ENCODE measurements at places on chromosomes 7 and 10.

DNA sequence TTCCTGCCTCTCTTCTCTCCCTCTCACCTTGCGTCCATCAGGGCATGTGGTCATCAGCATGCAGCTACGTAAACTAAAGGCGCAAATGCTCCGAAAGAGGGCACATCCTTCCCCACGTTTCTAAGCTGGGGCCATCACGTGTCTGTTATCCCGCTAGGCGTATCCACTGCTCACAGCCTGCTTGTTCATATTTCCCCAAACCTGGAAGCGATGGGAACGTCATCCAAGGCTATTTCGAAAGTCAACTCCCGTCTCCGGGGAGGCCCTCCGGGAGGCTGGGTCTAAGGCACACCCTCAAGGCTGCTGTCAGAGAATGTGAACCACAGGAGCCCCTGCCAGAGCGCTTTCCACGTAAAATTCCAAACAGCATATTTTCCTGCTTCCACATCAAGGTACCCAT is 199.2 kb downstream of the DIP2C start:
- DNase-seq, result no peak

DNA sequence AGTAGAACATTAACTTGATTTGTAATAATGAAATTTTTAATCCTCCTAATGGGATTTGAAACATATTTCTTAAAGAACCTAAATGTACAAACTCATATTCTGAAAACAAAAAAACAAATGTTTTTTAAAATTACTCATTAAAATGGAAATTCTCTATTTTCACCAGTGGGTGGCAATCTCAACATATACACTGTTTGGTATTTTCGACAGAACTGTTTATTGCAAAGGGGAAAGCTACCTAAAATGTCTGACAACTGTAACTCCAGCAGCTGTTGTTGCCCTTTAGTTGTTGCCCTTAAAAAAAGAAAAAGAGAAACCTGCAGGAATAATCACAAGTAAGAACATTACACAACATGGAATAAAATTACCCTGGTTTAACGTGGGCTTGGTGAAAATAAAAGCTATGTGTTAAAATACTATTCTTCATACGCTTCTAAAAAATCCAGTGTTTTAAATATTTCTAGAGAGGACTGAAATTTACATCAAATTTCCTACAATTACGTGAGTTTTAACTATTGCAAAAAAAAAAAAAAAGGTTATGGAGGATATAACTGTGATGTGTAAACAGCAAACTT is 54.5 kb downstream of the COL1A2 start:
- DNase-seq, result no peak

DNA sequence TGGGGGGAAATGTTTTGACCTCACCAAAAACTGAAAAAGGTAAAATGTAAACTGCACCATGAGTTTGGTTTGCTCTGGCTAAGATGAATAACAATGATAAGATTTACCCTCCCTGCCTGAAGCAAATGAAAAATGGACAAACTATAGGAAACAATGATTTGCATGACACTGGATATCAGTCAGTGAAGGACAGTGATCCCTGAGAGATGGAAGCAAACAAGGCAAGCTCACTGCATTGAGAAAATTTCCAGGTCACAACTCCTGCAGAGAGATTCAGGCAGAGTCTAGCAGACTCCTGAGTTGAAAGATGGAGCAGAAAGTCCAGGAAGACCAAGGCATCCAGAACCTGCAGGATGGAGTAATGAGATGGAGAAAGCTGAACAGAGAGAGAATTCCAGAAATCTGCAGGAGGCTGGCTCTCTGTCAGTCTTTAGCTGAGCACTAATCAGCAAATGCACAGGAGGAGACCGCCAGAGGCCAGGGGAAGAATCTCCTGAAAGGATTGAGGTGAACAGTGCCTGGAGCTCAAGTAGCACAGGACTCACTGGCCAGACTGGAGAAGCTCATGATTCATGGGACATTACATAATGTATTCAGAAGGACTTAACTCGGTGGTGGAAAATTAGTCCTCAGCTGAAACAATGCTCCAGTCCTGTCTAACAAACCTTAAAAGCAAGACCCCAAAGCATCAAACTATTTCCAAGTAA is 51.2 kb upstream of the PALS2 start:
- DNase-seq, result no peak

GRCh38 chr10:14623931-14624330 is 150.8 kb downstream of the FAM107B start:
- no peak for DNase-seq

DNA sequence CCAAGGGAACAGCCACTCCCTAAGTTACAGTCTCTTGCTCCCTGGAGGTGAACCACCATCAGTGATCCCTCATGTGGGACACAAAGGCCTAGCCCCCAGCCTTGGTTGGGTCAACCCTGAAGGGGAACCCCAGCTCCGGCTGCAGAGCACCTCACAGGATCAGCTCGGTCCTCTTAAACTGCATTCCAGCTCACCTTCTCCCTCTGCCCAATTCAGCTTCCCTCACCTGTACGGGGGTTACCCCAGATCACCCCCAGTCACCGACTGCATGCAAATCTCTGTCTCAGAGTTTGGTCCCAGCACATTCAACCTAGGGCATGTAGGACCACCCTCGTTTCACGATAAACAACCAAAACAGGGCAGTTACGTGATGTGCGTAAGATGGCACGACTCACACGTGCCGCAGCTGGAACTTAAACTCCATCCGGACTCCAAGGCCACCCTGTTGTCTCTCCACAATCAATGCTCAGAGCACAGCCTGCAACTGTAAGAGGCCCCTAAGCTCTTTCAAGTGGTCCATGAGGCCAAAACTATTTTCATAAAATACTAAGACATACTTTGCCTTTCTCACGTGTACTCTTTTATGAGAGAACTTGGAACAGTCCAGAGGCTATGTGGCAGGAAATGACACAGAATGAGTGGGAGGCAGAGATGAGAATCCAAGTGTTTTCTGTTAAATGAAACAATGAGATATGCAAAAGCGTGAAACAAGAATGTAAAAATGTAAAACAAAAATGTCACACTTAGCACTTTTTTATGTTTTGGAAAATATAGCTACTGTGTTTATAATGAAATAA is 285.2 kb downstream of the PTPRN2 start:
- no peak for DNase-seq

- DNase-seq, result no peak
Measured at GRCh38 chr10:98396096-98397063, 18.6 kb downstream of the PYROXD2 start.

- DNase-seq, result no peak
Measured at GRCh38 chr10:8272794-8273425, 218.4 kb downstream of the GATA3 start.

DNA sequence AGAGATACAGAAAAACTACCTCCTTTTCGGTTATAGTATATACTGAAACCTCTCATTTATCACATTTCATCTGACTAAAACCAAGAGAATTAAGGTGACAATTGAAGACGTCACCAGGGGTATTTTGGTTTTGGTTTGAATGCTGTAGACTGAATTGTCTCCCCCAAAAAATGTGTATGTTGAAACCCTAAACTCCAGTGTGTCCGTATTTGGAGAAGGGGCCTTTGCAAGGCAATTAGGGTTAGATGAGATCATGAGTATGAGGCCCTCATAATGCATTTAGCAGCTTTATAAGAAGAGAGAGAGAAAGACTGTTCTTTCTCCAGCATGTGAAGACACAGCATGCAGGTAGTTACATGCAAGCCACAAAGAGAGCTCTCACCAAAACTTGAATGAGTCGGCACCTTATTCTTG is 59.5 kb downstream of the CACNA2D1 start:
- no peak for DNase-seq

GRCh38 chr10:72255977-72256729 is 17.6 kb upstream of the DDIT4 start:
- no peak for DNase-seq

DNA sequence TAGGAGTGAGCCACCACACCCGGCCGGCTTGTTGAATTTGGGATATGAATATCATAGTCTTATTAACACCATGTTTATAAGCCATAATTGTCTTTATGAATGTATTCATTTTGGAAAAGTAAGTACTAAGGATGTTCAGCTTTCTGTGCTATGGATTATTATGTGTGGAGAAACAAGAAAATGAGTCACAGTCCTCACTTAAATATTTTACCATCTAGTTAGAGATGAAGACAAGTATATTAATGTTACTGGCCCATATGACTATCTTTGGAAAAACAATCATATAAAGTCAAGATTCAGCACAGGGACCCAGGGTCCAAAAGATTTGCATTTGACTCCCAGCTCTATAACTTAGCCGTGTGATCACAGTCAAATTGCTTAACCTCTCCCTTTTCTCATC is 9.8 kb upstream of the TOMM7 start:
- DNase-seq, result no peak

GRCh38 chr7:158976468-158976848 is 120.1 kb downstream of the DYNC2I1 start:
- DNase-seq, result no peak

- DNase-seq, result no peak
Measured at GRCh38 chr10:29761916-29762315, 127.1 kb upstream of the SVIL start.

GRCh38 chr10:1465993-1466764 is 271.1 kb downstream of the ADARB2 start:
- no peak for DNase-seq

DNA sequence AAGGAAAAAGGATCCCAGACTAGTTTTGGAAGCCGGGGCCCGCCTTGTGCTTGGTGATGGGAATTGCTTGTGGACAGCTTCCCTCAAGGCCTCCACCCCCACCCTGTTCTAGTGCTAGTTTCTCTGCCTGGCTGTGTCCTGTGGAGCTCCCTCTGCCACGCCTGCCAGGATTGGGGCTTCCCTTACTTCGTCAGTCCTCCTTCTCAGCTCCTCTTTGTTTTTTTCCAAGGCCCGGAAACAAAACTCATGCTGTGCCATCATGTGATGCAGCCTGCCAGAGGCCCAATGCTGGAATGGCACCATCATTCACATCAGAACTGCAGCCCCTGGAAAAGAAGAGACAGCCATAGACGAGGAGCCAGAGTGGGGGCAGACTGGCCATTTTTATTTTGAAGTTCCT is 11.2 kb downstream of the YKT6 start:
- DNase-seq, result no peak

DNA sequence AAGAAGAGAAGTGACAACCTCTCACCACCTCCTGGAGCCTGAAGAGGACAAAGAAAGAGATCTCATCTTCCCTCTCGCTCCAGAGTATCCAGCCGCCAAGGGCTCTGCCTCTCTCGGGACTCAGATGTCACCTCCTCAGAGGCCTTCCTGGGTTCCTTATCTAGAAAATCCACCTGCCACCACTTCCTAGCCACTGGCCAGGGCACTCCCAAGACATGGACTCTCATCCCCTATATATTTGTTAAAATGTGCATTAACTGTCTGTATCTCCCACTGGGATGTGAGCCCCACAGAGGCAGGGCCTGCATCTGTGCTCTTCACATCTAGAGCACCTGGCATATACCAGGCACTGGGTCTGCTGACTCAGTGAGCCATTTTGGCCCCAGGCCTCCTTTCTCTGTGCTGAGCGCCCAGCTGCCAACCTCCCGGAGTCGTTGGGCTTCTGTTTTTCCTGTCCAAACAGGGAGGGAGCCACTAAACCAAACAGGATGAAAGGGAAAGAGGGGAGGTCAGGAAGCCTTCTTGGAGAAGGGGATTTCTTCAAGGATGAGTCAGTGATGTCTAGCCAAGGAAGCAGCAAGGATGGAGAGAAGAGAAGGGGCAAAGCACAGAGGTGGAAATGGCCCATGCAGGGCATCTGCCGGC is 58.9 kb downstream of the KCNMA1 start:
- no peak for DNase-seq

DNA sequence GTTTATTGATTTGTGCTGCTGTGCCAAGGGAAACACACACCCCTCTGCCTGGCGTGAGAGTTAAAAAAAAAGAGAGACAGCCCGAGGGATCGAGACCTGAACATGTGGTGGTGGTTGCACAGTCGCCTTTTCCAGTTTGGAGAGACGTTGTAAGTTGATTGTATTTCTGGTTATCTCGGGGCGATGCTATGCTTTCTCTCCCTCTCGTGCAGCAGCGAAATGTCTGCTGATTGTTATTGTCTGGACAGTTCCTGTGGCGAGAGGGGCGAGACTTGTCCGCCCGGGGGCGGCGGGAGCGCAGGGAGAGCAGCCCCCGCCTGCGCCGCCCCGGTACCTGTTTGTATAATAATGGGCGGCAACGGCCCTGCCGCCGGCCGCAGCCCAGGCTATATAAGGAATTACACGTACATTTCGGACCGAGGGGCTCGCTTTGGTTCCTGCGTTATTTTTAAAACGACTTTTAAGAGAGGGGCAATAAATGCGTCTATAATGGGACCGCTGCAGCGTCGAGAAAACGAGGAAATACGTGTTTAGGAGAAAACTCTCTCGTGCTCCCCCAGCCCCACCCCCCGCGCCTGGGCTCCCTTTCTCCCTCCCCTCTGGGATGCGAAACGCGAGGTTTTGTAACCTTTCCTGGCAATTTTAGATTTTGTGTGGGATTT is 1.7 kb downstream of the ZEB1 start:
- DNase-seq, result peak; percentile 47

DNA sequence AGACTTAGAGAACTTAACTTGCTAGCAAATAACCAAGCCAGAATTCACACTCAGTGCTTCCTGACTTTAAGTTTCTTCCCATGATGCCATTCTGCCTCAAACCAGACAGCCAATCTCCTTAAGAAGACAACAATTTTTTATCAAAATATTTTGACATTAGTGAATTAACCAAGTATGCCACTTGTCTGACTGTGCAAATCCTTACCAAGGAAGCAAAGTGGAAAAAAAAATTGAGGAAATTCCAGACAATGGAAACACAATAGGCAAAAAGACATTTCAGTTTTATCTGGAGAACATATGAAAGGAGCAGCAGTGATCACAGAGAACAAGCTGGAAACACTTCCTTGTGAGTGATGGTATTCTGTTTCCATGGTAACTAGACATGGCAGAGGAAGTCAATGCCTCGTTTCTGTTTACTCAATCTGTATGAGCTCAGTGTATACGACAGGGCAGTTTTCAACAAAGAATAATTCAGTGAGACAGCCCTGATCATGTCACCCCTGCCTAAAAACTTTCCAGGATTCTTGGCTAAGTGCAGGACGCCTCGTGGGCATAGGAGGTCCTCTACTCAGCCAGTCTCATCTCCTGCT is 114.2 kb downstream of the DYNC1I1 start:
- no peak for DNase-seq

DNA sequence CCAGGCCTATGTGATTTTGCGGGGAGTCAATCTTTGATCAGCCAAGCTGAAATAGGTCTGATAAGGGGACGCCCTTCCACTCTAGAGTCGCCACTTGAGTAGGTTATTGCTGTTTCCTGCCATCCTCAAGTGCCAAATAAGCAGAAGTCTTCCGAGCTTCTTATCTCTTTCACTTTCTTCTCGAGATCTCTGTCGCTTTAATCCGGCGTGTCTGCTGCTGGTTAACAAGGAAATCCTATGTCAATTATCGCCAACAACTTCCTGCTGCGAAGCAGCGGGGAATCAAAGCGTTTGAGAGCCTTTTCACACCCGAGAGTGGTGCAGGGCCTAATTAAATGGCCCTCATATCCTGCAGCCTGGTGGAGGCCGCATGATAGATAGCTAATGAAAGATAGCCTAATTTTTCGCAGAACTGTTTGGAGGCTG is 215.9 kb downstream of the RAB11FIP2 start:
- no peak for DNase-seq

- DNase-seq, result no peak
Measured at GRCh38 chr7:153640586-153640985, 411.6 kb upstream of the DPP6 start.

Measured in right renal pelvis (tissue), 4 donors.